ENCODE measurements at places on chromosomes 1 and 21.

DNA sequence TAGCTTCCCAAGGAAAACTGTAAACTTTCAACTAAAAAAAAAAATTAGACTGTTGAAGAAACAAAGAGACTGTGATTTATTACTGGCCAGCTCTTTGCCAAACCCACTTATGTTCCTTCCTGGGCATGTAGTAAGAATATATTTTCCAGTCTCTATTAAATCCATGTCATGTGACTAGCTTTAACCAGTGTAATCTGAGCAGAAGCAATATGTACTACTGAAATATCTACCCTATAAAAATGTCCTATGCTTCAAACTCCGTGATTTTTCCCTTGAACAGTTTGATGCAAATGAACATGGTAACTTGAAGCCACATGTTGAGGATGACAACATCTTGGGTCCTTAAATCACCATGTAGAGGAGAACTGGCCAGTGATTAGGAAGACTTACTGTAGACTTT is 144.5 kb downstream of the NTMT2 start:
- no peak for DNase-seq

- no peak for DNase-seq
Observed at GRCh38 chr1:42328916-42329496, 6.0 kb downstream of the FOXJ3 start.

DNA sequence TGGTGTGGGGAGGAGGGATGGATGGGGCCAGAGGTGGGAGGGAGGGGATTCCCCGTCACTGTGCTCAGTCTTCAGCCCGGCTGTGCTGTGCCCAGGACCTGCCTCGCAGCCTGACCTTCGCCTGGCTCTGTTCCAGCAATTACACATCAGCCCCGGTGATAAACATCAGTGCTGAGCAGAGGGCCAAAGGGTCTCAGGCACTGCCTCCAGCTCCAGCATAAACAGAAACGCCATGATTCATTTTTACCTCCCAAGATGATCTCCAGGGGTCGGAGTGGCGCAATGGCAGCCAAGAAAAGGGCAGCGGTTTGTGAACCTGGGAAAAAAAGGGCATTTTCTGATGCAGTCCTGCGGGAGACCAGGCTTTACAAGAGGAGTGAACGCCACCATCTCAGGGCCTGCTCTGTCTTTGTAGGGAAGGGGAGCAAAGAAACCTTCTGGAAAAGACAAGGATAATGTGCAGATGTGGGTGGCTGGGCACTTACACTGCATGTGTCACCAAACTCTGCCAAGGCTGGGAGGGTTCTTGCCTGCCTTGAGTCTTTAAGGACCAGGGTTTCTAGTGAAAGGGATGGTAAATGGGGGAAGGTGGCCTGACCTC is 28.1 kb downstream of the SHISA4 start:
- DNase-seq = peak; percentile 97

- no peak for DNase-seq
Observed at GRCh38 chr1:86557739-86558138, 10.9 kb downstream of the CLCA4 start.

- peak; percentile 29 for DNase-seq
Observed at GRCh38 chr21:21159253-21159899, 161.2 kb downstream of the NCAM2 start.

- DNase-seq = no peak
Observed at GRCh38 chr21:32256251-32256650, 22.6 kb downstream of the MIS18A start.

- DNase-seq = no peak
Observed at GRCh38 chr1:192453360-192453992, 122.1 kb upstream of the RGS1 start.

- DNase-seq = no peak
Observed at GRCh38 chr1:157497284-157497683, 55.0 kb downstream of the FCRL5 start.

- no peak for DNase-seq
Observed at GRCh38 chr1:37162059-37162458, 127.7 kb upstream of the GRIK3 start.

DNA sequence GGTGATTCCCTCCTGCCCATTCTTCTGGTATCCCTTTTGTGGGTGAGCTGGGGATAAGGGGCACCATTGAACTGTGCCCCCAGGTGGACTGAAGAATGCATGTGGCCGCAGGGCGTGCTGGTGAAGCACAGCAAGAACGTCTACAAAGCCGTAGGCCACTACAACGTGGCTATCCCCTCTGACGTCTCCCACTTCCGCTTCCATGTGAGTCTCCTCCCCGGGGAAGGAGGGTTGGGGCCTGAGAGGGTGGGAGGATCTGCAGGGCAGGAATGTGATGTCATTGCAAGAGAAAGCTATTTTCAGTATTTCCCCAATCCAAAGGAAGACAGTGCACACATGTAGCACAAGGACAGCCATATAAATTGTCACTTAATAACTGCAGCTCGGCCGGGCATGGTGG is 7.5 kb upstream of the KPNA6 start:
- DNase-seq = no peak

DNA sequence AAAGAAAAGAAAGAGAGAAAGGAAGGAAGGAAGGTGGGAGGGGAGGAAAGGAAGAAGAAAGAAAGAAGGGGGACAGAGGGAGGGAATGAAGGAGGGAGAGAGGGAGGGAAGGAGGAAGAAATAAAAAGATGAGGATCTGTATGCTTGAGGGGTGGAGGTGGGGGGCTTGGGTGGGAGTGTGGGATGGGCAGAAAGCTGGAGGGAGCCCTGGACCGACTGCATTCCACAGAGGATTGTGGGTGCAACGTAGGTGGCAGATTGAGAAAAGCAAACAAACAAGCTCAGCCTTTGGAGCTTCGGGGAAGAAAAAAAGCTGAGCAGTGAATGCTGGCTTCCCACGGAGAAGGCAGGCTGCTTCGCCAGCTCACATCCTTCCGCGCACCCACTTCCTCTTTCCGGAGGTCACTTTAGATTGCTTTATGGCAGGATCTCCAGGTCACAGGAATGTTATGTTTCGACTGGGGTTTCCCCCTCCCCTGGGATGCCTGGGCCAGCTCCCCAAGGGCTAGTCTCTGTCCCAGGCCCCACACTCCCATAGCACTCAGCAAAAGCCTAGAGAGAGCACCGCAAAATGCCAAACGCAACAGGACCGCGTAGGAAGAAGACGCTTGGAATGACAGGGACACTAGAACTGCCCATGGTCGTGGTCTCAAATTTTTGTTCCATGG is 20.7 kb upstream of the LGALS8 start:
- peak; percentile 82 for DNase-seq

- peak; percentile 68 for DNase-seq
Observed at GRCh38 chr21:37153196-37153934, 80.3 kb downstream of the TTC3 start.

DNA sequence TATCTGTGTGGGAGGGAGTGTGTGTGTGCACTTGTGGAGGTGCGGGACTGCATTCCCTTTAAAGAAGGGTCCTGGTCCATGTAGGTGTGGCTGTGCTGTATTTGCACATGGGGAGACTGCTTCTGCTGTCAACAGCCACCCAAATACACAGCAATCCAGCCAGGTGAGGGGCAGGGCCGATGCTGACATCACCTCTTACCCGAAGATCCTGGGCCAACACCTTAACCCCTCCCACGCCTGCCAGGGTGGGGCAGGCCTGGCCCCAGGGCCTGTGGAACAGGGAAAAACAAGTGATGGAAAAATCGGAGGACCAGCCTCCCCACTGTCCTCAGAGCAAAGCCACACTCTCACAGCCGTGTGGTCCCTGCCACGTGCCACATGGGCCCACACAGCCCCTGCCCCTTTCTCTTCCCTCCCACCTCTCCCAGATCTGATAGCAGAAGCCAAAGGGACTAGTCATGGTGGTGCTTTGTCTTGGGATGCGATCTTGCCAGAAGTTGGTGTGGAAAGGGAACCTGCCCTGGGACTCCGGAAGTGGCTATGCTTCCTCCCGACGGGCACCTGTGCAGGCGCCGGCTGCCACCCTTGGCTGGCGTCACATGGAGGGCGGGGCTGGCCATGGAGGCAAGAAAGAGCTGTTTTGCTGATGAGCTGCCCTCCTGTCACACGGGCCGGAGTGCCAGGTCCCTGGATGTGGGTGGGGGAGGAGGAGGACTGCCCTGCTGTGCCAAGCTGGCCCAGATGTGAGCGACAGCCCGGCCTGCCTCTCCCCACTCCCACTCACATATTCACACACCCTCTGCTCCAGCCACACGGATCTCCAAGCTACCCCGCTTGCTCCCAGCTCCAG is 7.8 kb upstream of the CASZ1 start:
- DNase-seq = no peak

GRCh38 chr1:234759888-234760287 is 149.9 kb upstream of the IRF2BP2 start:
- no peak for DNase-seq

GRCh38 chr1:179953974-179954492 is 577 bp upstream of the CEP350 start:
- DNase-seq = no peak

Data from fibroblast of lung (primary cell).